ENCODE measurements at places on chromosomes 12 and 14.

GRCh38 chr14:33674927-33675326 lies 275.9 kb downstream of the EGLN3 start:
- no peak overlapping the region for H3K27ac ChIP-seq
- no peaks in the 10 kb centered on the region for H3K4me1 ChIP-seq
- H3K27me3 ChIP-seq: no peaks in the 10 kb centered on the region
- DNase-seq: no peak

- no peak for DNase-seq
- H3K27ac ChIP-seq: no peak overlapping the region
- no peaks in the 10 kb centered on the region for H3K4me1 ChIP-seq
These were observed 228.0 kb downstream of the NRXN3 start for GRCh38 chr14:78398216-78398615.

DNA sequence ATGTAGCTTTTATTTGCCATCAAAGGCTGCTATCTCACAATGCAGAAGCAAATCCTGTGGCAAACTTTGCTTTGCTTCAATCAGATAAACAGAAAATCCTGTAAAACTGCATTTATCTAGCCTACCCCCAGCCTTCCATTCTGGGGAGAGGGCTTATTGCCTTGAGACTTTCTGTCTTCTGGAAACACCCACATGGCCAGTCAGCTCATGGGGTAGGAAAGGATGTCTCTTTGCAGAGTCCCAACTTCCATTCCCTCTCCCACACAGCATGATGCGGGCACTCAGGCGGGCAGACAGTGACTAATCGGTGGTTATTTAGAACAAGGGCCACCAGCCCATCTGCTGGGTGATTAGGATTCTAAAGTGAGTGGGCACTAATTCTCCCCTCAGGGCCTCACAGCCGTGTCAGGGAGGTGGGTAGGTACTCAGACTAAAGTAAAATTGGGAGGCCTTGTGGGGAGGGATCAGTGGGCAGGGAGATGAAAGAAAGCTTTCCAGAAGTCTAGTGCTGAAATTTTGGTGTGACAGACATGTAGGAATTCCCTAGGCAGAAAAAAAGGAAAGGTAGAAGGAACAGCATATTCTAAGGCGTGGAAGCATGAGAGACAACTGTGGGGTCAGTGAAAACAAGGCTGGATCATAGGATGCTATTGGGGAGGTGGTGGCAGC lies 720.5 kb downstream of the VRK1 start:
- H3K27ac ChIP-seq: no peak overlapping the region
- H3K27me3 ChIP-seq: no peaks in the 10 kb centered on the region
- DNase-seq: peak; percentile 18
- no peaks in the 10 kb centered on the region for H3K4me1 ChIP-seq

- no peak overlapping the region for H3K27ac ChIP-seq
- H3K36me3 ChIP-seq: no peaks in the 10 kb centered on the region
- no peaks in the 10 kb centered on the region for H3K27me3 ChIP-seq
These were observed 2.1 kb downstream of the SOX5 start for GRCh38 chr12:23947395-23947794.

GRCh38 chr14:70887207-70887681 lies 20.0 kb upstream of the PCNX1 start:
- DNase-seq: no peak
- no peaks in the 10 kb centered on the region for H3K36me3 ChIP-seq
- no peaks in the 10 kb centered on the region for H3K27me3 ChIP-seq
- no peaks in the 10 kb centered on the region for H3K4me1 ChIP-seq

DNA sequence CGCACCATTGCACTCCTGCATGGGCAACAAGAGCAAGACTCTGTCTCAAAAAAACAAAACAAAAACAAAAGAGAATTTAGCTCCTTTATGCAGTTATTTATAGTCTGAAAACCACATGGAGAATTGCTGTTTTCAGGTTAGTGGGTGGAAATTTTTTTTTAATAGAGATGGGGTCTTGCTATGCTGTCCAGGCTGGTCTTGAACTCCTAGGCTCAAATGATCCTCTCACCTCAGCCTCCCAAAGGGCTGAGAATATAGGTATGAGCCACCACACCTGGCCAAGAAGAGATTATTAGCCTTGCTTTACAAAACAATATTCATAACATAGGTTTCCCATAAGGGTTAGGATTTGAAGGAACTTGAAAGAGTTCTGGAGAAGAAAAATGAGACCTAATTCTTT lies 12.1 kb upstream of the SRP54 start:
- no peaks in the 10 kb centered on the region for H3K36me3 ChIP-seq
- no peaks in the 10 kb centered on the region for H3K4me1 ChIP-seq
- H3K27ac ChIP-seq: no peak overlapping the region

DNA sequence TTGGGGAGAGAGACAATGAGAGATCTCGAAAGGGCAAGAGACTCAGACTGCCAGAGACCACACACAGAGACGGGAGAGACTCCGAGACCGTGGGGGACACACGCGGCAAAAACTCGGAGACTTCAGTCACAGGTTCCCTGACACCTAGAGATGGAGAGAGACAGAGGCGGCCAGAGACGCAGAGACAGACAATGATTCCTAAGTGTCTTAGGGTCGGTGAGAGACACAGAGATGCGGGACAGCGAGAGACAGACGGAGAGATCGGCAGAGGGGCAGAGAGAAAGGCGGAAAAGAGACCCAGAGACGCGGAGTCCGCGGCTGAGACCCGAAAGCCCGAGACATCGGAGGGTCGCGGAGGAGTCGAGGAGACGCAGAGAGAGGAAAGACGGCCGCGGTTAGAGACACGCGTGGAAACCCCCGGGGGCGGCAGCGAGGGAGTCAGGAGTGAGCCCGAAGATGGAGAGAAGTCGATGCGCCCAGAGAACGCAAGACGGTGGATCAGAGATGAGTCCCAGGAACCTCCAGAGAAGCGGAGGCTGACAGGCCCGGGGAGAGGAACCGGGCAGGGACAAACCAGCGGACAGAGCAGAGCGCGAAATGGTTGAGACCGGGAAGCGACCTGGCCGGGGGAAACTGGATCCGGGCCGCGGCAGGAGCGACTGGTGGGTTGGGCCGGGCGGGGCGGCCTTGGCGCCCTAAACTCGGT lies 7.8 kb downstream of the LHX5 start:
- H3K27ac ChIP-seq: no peak overlapping the region
- no peak for DNase-seq
- H3K4me3 ChIP-seq: no peak overlapping the region
- H3K4me1 ChIP-seq: no peaks in the 10 kb centered on the region

- no peaks in the 10 kb centered on the region for H3K36me3 ChIP-seq
- DNase-seq: peak; percentile 27
- no peaks in the 10 kb centered on the region for H3K27me3 ChIP-seq
- no peaks in the 10 kb centered on the region for H3K4me1 ChIP-seq
These were observed at the start of gene ACOT4 for GRCh38 chr14:73591690-73592449. TSS of gene ACOT4 (plus strand) at chr14:73591873. CDS start at chr14:73591960, 87 bp downstream.

- no peaks in the 10 kb centered on the region for H3K4me1 ChIP-seq
- no peak overlapping the region for H3K27ac ChIP-seq
- no peak overlapping the region for H3K4me3 ChIP-seq
- DNase-seq: no peak
- H3K27me3 ChIP-seq: no peaks in the 10 kb centered on the region
These were observed 86.2 kb downstream of the TNFAIP2 start for GRCh38 chr14:103209506-103209905.

DNA sequence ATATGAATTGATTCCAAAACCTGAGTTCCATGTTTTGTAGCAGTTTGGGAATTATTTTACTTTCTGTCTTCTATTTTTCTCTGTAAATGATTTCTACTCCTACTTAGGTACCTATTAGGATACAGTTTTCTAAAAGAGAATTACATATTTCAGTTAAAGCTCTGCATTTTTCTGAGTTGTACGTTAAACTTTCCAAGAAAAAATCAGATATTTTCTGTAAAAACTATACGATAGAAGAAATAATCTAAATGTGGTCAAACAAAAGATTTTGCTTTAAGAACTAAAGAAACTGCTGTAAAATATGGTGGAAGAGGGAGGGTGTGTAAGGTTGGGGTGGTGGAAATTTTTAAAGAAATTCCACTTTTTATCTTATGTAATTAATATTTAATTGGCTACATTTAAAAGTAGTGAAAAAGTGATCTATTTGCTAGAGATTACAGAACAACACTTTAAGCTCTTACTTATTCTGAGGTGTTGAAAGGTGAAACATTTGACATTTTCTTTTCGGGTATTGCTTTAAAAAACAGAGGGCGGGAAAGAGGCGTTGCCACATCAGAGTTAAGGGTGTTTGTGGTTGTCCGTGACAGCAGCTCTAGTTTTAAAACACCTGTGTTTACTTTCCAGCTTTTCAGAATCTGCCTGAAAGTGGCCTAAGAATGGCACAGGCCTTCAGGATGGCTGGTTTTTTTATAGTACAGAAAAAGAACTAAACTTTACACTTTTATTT lies 187.3 kb downstream of the MIPOL1 start:
- no peaks in the 10 kb centered on the region for H3K36me3 ChIP-seq
- H3K4me1 ChIP-seq: no peaks in the 10 kb centered on the region
- H3K27me3 ChIP-seq: no peaks in the 10 kb centered on the region
- H3K4me3 ChIP-seq: no peak overlapping the region

DNA sequence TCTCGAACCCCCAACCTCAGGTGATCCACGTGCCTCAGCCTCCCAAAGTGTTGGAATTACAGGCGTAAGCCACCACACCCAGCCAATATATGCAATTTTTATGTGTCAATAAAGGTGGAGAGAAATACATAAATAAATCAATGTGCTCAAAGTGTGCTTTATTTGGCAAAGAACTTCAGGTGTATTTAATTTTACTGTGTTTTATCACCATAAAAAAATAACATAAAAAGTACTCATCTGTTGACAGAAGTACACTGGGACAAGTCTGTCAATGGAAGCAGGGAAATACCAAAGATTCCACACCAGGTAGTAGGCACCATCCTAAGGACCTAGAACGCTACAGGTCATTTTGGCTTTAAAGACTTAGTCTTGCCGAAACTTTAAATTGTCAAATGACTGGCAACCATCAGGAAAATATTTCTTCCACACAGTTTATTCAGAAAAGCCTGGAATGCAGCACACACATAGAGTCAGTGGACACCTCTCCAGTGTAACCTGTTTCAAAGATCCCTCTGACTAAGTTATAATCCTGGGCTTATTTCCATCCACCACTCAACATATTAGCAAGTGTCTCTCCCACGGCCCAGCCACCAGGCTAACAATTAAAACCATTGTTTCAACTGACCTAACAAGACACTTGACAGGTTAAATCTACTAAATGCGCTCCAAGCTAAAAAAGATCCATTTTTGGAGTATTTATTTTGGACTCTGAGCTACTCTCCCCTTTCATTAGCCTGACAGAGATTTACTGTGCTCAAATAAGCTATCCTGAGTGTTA lies 4.2 kb downstream of the ERO1A start:
- H3K4me1 ChIP-seq: no peaks in the 10 kb centered on the region
- no peak for DNase-seq
- H3K4me3 ChIP-seq: no peak overlapping the region
- no peaks in the 10 kb centered on the region for H3K27me3 ChIP-seq
- no peak overlapping the region for H3K27ac ChIP-seq

DNA sequence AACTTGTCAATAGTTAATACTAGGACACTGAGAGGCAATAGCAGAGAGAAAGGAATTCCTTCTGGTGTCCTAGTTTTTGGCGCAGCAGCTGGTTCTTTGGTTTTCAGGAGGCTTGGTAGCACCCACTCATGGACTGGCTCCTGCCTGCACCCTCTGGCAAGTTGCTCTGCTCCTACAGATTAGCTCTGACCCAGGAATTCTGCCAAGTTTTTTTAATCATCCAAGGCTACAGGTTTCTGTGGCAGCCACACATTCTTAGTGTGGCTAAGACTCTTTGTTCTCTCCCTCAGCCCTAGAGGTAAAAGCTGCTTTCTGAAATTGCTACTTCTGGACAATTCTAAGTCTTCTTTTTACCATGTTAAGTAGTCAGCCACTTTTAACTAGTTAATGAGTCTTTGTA lies 72.0 kb upstream of the FKBP4 start:
- no peak overlapping the region for H3K4me3 ChIP-seq
- H3K27ac ChIP-seq: no peak overlapping the region
- no peaks in the 10 kb centered on the region for H3K4me1 ChIP-seq
- no peaks in the 10 kb centered on the region for H3K27me3 ChIP-seq

DNA sequence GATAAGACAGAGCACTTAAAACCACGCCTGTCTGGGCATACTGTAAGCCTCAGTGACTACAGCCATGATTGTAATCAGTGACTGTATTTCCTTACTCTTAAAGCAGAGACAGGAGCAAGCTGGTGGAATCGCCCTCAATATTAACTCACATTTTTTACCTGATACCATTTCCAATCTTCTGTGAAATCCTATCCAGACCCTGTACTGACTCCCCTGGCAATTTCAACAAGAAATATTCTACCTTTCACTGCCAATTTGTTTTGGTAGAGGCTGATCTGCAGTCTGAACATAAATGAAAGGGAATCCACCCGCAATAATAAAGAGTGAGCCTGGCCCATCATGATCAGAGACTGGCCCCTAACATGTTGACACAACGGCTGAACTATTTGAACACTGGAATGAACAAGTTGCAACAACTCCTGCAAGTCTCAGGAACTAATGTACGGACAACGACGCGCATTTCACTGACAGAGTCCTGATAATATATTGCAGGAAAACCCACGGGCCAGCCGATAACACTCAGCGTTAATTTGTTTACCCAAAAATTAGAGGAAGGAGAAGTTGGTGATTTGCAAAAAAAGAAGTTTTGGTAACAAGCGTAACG lies 195.5 kb upstream of the BTG1 start:
- no peaks in the 10 kb centered on the region for H3K4me1 ChIP-seq
- no peaks in the 10 kb centered on the region for H3K36me3 ChIP-seq
- H3K4me3 ChIP-seq: no peak overlapping the region
- H3K27me3 ChIP-seq: no peaks in the 10 kb centered on the region

- peaks cover 3% of the 10 kb centered on the region for H3K4me1 ChIP-seq
- no peaks in the 10 kb centered on the region for H3K36me3 ChIP-seq
- no peak overlapping the region for H3K4me3 ChIP-seq
- DNase-seq: peak; percentile 46
- no peak overlapping the region for H3K27ac ChIP-seq
- no peaks in the 10 kb centered on the region for H3K27me3 ChIP-seq
These were observed 3.6 kb upstream of the NUDT4 start for GRCh38 chr12:93373961-93374656.

- H3K4me3 ChIP-seq: no peak overlapping the region
- no peaks in the 10 kb centered on the region for H3K36me3 ChIP-seq
- peaks cover 6% of the 10 kb centered on the region for H3K4me1 ChIP-seq
These were observed 1.8 kb downstream of the SLC8A3 start for GRCh38 chr14:70186900-70187451.

- no peak overlapping the region for H3K4me3 ChIP-seq
- no peak overlapping the region for H3K27ac ChIP-seq
- no peaks in the 10 kb centered on the region for H3K27me3 ChIP-seq
These were observed 68.7 kb downstream of the RFX4 start for GRCh38 chr12:106651552-106651951.

GRCh38 chr12:130705178-130705822 lies 10.8 kb downstream of the RIMBP2 start:
- no peaks in the 10 kb centered on the region for H3K27me3 ChIP-seq
- H3K4me3 ChIP-seq: no peak overlapping the region

- H3K27me3 ChIP-seq: no peaks in the 10 kb centered on the region
- peak; percentile 52 for DNase-seq
- peaks cover 15% of the 10 kb centered on the region for H3K4me1 ChIP-seq
- no peak overlapping the region for H3K4me3 ChIP-seq
- H3K27ac ChIP-seq: no peak overlapping the region
These were observed 126.8 kb upstream of the MAP1LC3B2 start for GRCh38 chr12:116432314-116432750.

GRCh38 chr14:77177702-77178101 lies 3.9 kb upstream of the TMEM63C start:
- no peak for DNase-seq
- H3K27ac ChIP-seq: no peak overlapping the region
- no peaks in the 10 kb centered on the region for H3K4me1 ChIP-seq
- no peaks in the 10 kb centered on the region for H3K36me3 ChIP-seq
- H3K4me3 ChIP-seq: no peak overlapping the region
- no peaks in the 10 kb centered on the region for H3K27me3 ChIP-seq

- H3K27ac ChIP-seq: no peak overlapping the region
- H3K36me3 ChIP-seq: no peaks in the 10 kb centered on the region
- H3K4me3 ChIP-seq: no peak overlapping the region
- DNase-seq: no peak
- H3K4me1 ChIP-seq: peaks cover 14% of the 10 kb centered on the region
- H3K27me3 ChIP-seq: no peaks in the 10 kb centered on the region
These were observed 34.8 kb downstream of the NFKBIA start for GRCh38 chr14:35369701-35370191.
